Fibroblast of skin of right biceps (primary cell): ENCODE measurements at places on chromosomes 4 and X.

DNA sequence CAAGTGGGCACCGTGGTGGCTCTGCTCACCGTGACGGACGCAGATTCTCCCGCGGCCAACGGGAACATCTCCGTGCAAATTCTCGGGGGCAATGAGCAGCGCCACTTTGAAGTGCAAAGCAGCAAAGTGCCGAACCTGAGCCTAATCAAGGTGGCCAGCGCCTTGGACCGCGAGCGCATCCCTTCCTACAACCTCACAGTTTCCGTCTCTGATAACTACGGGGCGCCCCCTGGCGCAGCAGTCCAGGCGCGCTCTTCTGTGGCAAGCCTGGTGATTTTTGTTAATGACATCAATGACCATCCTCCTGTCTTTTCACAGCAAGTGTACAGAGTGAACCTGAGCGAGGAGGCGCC is 2.7 kb downstream of the FAT4 start:
- DNase-seq = peak; percentile 62

DNA sequence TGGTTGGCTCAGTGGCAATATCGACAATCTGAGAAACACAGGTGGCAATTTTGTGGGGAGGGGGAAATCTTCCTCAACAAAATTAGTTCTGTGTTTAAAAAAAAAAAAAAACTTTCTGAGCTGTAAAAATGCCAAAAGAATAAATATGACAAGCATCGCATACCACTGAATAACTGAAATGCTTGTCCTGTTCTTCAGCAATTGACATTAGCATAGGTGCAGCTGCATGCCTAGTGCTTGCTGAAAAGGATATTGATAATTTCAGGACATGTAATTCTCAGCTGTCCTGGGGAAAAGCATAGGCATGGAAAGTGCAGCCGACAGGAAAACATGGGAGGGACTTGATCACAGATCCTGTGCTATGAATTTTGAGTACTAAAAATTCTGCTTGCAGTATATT is 147.2 kb downstream of the SOWAHB start:
- peak; percentile 48 for DNase-seq

DNA sequence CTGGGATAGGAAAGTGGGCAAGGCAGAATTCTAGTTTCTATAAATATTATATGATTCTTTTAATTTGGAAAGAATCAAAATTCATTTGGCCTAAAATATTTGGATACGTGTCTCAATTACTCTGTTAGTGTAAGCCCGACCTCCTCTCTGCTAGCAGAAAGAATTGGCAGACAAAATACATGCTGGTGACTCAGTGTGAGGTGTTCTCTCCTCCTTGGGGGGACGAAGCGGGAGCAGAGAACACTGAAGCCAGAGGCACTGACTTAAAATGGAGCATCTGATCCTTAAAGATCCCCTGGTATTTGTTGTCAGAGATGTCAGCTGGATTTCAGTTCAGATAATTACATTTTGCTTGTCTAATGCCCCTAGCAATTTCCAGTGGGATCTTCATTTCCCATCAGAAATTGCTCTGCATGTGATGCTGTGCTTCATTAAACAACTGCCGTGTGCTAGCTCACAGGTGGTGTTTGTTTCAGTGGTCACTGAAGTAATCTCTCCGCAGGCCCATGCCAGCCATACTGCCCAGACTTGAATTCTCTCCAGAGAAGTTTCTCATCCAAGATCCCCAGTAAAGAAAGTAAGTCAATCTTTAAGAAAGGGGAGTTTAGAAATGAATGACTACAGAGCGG is 188.7 kb upstream of the TLL1 start:
- DNase-seq = peak; percentile 83

DNA sequence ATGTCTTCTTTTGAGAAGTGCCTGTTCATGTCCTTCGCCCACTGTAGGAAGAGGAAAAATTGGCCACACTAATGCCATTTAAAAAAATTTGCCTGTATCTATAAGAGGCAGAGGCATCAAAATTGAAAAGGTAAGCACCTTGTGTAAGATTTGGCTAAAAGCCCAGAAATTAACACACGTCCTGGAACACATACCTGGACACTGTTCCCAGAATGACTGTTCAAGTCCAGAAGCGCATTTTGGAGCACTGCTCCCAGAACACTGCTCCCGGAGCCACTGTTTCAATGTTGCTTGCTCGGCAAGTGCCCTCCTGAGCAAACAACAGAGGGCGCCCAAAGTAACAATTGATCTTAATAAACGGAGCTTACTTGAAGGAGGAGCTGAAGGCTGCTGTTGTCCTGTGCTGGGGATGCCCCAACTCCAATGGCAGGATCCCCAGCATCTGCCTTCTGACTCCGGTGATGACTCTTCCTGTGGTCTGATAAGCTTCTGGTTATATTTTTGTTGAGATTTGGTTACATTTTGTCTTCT is 1958.6 kb downstream of the C4orf33 start:
- no peak for DNase-seq

DNA sequence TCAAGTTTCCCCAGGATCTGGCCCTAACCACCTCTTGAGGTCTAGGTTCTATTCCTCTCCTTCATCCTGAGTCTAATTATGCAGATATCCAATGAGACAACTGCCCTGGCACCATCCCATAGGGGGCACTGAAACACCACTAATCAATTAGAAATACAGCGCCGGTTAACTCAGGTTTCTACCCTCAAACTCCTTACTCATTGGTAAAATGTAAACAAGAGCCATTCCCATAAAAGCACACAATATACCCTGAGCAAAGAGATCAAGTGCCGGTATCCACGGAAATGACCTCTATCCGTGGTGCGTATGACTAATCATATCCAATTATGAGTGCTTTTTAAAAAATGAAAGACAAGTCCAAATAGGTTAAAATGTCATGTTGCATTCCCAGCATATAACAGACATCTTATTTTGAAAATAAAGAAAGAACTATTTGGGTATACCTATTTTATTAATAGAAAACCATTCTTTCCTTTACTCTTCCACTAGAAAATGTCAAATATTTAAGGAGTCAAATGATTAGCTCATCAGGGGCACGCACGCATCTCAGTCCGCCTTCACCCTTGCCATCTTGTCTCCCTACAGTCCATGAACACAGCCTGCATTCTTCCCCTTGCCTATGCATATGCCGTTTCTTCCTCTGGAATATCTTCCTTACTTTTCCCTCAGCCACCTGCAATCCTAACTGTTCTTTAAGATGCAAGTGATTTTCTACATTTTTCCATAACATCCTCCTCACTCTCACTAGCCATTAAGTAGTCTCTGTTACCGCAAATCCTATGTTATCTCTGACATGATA is 141.1 kb downstream of the MAML3 start:
- DNase-seq = peak; percentile 74

DNA sequence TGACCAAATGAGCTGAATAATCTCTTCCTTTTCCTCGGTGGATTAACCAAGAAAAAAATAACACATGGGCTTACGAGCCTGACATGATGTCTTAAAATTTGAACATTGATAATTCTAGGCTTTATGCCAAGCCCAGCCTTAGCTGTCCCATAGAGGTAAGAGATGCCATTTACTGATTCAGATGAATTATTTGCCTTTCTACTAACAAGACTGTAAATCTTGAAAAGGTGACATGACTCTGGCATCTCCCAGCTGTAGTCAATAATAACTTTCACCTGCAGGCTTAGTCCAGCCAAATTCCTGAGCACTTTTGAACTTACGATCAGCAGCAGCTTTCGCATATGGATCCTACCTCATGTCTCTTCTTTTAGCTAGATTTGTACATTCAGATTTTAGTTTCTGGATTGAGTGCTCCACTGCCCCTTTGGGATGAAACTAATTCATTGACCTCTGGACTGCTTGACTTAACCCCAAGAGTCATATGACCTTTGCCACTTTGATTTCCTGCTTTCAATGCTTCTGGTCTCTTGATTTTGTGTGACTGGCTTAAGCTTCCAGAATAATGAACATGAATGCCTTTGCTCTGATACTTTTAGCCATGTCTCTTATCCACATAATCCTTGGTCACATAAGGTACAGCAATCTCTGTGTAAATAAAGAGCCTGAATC is 876.4 kb upstream of the SLIT2 start:
- DNase-seq = no peak
